ENCODE measurements at places on chromosomes 12 and 14.

DNA sequence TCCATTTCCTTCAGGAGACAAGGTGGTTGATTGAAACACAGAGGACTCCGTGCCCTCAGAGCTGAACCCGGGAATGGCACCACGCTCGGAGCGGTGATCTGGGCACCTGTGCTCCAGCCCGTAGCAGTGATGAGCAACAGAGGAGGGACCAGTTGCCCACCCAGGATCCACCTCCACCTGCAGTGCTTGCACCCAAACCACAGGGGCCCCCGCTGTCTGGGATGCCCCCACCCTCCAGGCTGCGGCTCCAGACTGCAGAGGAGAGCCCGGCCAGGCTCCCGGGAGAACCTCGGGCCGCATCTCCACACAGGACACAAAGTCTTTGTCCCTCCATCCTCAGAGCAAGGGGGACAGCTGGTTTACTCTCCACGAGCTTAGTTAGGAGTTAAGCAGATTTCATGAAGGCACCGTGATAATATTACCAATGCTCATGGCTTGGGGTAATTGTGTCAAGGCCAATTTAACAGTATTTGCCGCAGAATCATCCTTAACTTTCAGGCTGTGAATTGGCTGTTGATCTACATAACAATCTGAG, 100.6 kb downstream of the TNFAIP2 start:
- DNase-seq = no peak

- DNase-seq = no peak
Observed at GRCh38 chr12:121678716-121679300, 9.4 kb upstream of the MORN3 start.

- DNase-seq = no peak
Observed at GRCh38 chr14:42572032-42572431, 965.4 kb downstream of the LRFN5 start.

DNA sequence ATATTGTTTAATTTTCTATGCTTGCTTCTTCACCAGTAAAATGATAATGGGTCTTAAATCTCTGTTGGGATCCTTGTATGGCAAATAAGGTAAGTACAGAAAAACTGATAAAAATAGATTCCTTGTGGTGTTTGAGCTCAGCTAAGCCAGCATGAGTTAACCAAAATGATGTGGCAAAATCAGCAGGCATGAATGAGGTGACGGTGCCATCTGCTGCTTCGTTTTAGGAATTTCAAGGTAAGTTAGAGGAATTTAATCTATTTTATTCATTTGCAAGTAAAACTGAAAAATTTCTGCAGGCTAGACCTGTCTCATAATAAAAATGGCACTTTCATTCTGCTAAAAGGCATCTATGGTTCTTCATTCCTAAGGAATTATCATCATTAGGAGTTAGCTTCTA, 10.0 kb upstream of the CLEC7A start:
- no peak for DNase-seq

DNA sequence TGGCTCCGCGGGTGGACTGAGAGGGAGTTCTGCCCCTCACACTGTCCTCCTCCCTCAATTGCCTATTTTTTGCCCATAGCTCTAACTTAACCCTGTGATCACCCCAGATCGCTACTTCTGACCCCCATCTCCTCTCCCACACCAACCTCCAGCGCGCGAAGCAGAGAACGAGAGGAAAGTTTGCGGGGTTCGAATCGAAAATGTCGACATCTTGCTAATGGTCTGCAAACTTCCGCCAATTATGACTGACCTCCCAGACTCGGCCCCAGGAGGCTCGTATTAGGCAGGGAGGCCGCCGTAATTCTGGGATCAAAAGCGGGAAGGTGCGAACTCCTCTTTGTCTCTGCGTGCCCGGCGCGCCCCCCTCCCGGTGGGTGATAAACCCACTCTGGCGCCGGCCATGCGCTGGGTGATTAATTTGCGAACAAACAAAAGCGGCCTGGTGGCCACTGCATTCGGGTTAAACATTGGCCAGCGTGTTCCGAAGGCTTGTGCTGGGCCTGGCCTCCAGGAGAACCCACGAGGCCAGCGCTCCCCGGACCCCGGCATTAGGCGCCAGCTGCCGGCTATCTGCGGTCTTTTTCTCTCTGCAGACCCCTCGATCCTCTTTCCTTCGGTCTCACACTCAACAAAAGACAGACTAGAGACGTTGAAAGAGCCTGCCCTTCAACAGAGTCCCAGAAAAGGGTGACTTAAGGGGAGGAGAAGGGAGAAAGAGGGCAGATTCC, 3.0 kb upstream of the TBX3 start:
- no peak for DNase-seq

GRCh38 chr12:47849261-47849660, 29.6 kb upstream of the HDAC7 start:
- DNase-seq = no peak

DNA sequence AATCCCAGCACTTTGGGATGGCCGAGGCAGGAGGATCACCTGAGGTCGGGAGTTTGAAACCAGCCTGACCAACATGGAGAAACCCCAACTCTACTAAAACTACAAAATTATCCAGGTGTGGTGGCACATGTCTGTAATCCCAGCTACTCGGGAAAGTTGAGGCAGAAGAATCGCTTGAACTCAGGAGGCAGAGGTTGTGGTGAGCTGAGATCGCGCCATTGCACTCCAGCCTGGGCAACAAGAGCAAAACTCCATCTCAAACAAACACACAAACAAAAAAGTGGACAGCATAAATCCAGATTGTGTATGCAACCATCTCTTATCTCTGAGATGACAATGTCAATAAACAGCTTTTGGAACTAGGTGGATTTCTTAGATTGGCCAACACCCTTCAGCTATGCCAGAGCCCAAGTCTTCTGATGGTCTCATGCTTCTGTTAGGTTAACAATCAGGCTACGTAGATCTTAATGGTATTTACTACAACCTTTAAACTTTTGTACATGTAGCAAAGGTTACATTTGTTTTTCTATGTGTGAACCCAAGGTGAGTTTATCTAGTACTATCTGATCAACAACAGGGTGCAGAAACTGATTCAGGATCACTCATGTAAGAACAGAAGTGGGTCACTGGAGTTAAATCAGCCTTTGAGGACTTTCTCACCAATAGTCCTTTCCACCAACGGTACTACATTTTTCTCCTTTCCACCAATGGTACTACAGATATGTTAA, 73.7 kb downstream of the DUSP16 start:
- DNase-seq = no peak

DNA sequence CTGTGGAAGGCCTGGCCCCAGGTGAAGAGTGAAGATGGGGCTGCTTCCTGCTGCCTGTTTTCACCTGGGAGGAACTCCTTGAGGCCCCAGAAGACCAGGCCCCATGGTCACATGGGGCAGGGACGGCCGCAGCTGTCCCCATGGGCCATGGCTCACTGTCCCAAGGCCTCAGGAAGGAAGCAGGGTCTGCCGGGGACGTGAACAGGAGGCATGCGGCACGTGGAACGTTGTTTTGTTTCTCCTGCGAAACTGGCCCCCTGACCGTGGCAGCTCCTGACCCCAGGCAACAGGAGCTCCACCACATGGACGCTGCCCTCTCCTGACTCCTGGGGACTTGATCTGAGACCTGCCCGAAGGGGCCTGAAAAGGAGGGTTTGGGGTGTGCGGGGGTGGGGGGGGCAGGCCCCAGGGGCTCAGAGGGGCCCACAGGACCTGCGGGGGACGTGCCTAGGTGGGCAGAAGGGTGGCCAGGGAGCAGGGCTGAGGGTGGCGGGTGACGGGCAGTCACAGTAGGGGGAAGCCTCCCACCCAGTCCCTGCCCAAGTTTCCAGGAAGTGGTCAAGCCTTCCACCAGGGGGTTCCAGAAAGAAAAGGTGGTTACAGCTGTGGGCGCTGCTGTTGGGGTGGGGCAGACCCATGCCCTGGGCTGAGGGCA, 41.4 kb downstream of the LRCOL1 start:
- no peak for DNase-seq

GRCh38 chr12:54612225-54612750, 22.4 kb downstream of the LACRT start:
- no peak for DNase-seq

- DNase-seq = no peak
Observed at GRCh38 chr12:123141615-123142517, 9.0 kb downstream of the PITPNM2 start.

DNA sequence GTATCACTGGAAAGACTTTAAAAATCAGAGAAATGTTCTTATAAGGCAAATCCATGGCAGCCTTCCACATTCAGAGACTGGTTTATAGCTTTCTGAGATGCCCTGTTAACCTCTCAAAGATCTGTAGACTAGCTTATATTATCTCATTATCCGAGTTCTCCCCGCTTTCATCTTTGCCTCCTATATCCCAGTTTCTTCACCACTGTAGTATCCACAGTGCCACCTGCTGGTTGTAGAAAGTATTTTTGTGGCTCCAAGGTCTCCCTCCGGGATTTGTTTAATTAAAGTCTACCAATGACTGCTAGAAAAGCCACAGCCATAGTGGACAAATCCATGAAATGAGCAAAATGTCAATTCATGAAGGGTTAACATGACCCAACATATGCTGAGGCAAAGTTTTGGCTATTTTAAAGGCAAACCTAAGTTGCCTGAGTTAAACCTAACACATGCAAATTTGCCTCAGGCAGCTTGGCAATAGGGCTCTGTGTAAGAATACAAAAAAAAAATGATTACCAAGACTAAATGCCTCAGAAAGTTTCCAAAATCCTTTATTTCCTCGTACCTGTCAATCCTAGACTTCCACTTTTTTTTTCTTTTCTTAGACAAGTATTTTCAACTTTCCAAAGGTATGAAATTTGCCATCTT, 218.8 kb upstream of the BMP4 start:
- DNase-seq = no peak

- no peak for DNase-seq
Observed at GRCh38 chr12:123499332-123499731, 34.2 kb downstream of the RILPL1 start.

DNA sequence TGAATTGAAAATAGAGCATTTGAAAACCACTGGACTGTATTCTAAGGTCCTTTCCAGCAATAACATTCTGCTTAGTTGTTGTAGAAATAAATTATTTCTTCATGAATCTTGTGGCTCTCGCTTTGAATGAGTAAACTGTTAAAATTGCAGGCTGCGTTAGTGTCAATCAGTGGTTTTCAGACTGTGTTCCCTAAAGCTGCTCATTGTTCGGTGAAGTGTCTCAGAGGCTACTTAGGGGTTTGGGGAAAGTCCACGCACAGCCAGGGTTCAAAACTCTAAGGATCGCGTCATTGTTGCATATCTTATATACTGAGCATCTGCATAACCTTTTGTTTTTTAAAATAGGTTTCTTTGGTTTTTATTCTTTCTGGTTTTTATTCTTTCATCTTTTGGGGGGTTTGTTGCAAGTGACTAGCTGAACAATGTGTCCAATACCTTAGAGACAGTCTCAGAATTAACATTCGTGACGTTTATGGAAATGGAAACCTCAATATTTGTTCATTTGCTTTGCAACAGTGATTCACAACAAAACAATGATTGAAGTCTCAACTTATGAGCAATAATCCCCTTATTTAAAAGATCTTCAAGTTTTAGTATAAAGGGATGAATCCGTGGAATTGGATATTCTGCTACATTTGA, 108.1 kb downstream of the TTLL5 start:
- DNase-seq = no peak

DNA sequence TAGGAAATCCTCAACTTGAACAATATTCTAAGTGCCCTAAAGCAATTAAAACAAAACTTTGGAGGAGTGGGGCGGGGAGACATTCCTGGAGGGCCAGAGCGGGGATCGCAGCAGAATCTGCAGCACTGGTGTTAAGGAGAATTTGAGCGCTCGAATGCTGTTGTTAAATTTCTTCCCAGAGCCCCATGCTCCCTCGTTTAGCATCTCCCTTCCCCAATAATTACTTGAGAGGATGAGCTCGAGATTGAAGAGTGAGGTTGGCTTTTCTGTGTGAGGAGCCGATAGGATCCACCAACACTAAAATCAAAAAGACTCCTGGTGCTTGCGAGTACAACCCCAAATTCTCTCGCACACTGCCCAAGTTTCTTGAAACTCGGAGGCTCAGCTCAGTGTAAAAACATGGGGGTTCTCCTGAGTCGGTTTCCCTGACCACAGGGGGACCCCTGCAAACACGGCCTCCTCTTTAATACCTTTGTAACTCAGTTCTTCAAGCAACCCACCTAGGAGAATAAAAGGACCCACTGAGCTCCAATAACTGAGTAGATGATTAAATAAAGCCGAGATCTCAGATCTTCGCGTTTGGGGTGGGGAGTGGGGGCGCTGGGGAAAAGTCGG, 10.2 kb upstream of the FOXG1 start:
- DNase-seq = no peak

Data from activated CD8-positive, alpha-beta memory T cell treated with anti-CD3 and anti-CD28 coated beads for 48 hours (primary cell).